ENCODE measurements at places on chromosomes 12 and 14.

- DNase-seq: no peak
Measured at GRCh38 chr12:6392504-6392903, 8.5 kb downstream of the LTBR start.

DNA sequence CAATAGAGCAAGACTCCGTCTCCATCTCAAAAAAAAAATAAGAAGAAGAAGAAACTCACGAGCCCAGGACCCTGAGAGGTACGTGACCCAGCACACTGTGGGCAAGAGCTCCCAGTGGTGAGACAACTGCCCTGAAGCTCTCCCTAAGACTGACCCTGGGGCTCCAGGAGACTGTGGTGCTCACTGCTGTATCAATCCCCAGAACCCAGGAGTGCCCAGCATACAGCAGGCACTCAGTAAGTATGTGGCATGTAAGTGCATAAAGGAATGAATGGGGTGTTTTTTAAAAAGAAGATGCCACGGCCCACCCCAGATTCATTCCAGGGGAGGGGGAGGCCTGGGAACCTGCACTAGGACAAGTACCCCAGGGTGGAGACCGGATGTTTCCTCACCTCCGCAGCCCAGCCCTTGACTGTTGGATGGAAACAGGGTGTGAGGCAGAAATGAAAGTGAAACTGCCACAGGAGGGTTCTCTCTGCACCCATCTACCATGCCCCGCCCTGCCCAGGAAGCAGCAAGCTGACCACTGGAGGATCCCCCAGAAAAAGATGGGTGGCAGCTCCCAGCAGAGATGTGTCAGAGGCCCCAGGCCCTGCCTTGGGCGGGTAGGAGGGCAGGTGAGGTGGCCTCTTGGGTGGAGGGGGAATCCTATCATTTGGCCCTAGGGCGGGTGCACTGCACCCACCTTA is 12.2 kb downstream of the ITPK1 start:
- DNase-seq: peak; percentile 33

GRCh38 chr12:101021911-101022388 is 188.1 kb downstream of the SLC5A8 start:
- no peak for DNase-seq

- peak; percentile 64 for DNase-seq
Measured at GRCh38 chr12:54216797-54217661, 28.2 kb upstream of the SMUG1 start.

DNA sequence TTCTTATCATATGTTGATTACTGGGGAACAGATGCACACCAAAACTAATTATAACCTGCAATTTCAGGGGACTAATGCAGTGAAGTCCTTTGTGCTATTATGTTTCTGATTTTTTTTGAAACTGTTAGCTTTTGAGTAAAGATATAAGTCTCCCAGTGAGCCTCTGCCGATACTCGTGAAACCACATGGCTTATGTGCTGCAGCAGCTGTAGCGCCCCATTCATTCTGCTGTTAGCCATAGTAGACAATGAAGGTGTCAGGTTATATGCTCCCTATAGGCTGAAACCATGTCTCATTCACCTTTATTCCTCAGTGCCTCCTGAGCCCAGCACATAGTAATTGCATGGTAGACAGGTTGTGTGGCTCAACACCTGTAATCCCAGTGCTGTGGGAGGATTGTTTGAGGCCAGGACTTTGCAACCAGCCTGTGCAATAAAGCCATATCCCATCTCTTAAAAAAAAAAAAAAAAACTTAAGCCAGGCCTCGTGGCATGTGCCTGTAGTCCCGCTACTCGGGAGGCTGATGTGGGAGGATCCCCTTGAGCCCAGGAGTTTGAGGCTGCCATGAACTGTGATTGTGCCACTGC is 25.0 kb downstream of the GOLGA5 start:
- no peak for DNase-seq

DNA sequence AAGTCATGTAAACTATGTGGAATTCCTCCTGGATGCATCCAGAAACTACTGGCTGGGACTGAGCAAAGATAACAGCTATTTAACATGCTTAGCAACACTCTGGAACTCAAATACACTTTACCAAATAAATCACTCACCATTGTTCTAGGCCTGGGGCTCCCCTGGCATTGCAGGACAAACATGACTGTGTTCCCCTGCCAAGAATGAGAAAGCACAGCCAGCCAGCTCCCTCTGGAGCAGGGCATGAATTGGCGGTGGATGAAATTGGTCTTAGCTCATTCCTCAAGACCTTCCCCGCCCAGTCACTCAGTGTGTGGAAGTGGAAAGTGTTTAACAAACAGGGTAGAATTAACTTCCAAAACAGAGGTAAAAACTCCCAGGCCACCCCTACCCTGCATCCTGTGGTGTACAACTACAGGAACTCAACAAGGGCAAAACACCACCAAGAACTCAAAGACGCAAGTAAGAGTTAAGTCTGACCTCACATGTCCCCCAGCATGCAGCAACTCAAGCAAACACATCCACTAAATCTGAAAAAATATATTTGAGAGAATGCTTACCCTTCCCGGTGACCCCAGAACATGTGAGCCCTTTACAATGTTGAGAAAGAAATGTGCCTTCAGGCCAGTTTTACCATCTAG is 58.4 kb upstream of the BDKRB2 start:
- no peak for DNase-seq

DNA sequence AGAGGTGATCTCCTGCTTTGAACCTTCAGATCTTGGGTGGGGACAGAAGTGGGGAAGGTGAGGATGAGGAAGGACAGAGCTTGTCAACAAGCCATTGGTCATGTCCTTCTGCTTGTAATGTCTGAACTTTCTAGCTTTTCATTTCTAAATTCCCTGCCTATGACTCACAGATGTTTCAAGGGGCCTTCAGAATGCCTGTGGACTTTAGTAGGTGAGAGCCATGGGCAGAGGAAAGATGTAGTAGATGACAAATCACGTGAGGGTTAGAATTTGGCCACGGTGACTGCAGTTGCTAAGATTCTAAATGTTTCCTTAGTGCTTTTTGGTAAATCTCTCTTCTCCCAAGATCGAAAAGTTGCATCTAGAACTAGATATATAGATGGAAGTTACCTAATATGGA is 18.7 kb upstream of the CREBL2 start:
- no peak for DNase-seq

GRCh38 chr14:96423446-96424108 is 31.6 kb downstream of the AK7 start:
- no peak for DNase-seq

DNA sequence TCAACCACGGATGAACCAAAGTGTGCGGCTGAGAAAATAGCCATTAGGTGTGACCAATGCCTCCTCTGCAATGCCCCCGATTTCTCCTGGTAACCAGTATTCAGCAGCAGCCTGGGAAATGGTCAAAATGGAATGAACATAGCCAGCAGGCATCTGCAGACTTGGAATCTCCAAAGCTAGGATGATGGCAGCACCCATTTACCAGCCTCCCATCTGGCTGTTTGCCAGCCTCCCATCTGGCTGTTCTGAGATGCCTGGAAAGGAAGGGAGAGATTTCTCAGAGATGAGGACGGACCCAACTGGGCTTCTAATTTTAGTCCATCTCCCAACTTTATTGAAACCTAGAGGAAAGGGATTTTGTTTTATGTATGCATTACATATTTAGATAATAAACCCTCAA is 16.2 kb downstream of the CLMN start:
- no peak for DNase-seq

DNA sequence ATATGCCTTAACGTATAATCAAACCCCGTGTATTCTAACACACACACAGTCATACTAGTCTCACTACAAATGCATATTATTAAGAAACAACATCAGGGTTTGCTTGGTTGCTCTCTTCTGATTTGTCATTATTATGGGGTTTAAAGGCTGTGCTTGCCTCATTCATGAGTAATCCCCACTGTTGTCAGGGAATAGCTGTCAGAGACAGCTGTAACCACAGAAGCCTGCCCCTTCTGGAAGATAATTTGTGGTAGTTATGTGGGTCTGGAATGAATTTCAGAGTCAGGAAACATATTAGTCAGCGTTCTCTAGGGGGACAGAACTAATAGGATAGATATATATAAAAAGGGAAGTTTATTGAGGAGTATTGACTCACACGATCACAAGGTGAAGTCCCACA is 456.9 kb upstream of the TMEM132C start:
- DNase-seq: no peak

GRCh38 chr14:78186277-78186676 is 16.1 kb downstream of the NRXN3 start:
- no peak for DNase-seq

GRCh38 chr12:42732908-42733411 is 143.4 kb upstream of the PRICKLE1 start:
- no peak for DNase-seq

DNA sequence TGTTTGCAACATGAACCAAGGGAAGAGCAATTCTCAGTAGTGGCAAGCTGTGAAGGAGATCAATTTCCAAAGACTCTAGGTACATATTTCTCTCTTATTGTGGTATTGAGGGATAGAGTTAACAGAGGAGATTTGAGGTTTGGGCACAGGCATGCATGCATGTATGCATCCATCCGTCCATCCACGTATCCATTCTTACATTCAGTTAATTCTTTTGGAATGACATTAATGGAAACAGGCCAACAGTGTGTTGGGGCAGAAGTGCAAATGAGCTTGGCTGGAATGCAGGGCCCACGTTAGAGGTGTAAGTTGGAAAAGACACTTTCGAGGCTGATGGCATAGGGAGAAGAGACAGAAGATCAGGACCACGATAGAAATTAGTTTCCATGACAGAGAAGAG is 216.9 kb upstream of the PELI2 start:
- no peak for DNase-seq

Measured in activated naive CD4-positive, alpha-beta T cell treated with anti-CD3 and anti-CD28 coated beads, Interleukin-2, amount 50 U/mL, for 16 hours (primary cell).